ENCODE measurements at places on chromosomes 7 and 10. TPM values are rescaled to one million over a fixed set of nuclear protein-coding genes. Genes with fewer than 3 reads are reported as not detected.

The PTCD1 gene
- 5.1 TPM for total RNA-seq

The PSD gene
- not detected for total RNA-seq

The TCERG1L gene
- total RNA-seq: not detected

The TAX1BP1 gene
- 120 TPM for total RNA-seq

The MRC1 gene
- 73.4 TPM for total RNA-seq

The PCLO gene
- total RNA-seq: 0.95 TPM

The SOSTDC1 gene
- not detected for total RNA-seq

The SLC39A12 gene
- 0.14 TPM for total RNA-seq

The ENO4 gene
- total RNA-seq: not detected

GRCh38 chr7:139523199-139523941 is at the start of gene CLEC2L:
CLEC2L (plus strand) TSS chr7:139523685; CDS start chr7:139523928, 243 bp downstream.
- DNase-seq: no peak

- DNase-seq: no peak
Observed at GRCh38 chr7:8739837-8740236, 306.4 kb downstream of the NXPH1 start.

DNA sequence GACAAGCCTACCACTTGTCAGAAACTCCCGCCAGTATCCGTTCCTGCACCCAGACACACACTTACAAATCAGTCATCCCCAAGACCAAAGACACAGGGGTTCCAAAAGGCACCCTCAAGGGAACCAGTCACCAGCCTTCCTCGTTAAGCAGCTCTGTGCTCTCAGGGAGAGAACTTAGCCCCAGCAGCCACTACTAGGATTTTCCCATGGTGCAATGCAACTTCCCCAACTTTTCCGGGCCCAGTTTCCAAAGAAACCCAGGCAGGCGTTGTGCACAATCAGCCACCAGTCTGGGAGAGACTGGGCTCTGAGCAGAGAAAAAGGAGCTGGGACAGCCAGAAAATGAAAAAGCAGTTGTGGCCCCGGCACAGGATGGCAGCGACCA is 1.2 kb downstream of the DLG5 start:
- no peak for DNase-seq

DNA sequence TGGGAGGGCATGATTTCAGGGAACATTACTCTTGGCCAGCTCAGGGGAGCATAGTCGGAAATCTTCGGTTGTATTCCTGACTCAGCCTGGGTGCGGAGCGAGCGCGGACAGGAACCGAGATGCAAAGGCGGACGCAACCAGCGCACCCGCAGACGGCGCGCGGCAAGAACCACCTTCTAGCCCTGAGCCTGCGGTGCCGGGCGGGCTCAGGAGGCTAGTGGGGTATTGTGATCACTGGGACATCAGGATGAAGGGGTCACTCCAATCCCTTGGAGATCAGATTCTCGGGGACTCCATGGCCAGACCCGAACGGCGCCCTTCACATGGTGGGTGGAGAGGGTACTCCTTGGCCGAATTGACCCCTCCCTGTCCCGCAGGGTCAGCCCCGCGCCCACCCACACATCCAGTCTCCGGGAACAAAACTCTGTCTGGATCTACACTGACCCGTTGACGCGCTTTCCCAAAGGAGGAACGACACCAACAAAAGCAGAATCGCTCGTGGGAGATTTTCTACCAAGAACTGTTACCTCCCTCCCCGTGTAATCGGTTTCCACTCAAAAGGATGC is 730.5 kb downstream of the ZWINT start:
- DNase-seq: no peak

GRCh38 chr10:101812606-101813005 is 5.6 kb downstream of the OGA start:
- DNase-seq: no peak

GRCh38 chr7:8015100-8015745 is 46.6 kb downstream of the GLCCI1 start:
- no peak for DNase-seq

DNA sequence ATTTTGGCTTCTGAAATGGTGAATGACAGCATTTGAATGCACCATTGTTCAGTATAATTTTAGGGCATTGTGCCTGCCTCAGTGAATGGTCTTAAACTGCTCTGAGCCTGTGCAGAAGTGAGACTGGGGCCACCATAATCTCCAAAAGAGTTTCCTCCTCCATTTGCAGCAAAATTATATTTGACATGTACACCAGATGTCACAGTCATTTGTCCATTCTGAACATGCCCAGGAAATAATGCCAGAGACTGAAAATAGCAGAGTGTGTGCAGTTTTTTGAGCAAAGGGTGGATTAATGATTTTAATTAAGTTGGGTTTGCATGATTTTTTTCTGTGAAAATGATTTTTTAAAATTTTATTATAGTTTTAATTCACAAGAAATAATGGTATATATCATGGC is 26.4 kb upstream of the SLC35B4 start:
- no peak for DNase-seq

- no peak for DNase-seq
Observed at GRCh38 chr10:25753776-25754175, 180.3 kb upstream of the MYO3A start.

- no peak for DNase-seq
Observed at GRCh38 chr7:148116829-148117403, 473.6 kb upstream of the C7orf33 start.

- no peak for DNase-seq
Observed at GRCh38 chr7:153943861-153944260, 108.3 kb upstream of the DPP6 start.

GRCh38 chr7:2566890-2567678 is 8.3 kb downstream of the IQCE start:
- no peak for DNase-seq

GRCh38 chr10:86363184-86363832 is 3.3 kb downstream of the GRID1 start:
- DNase-seq: no peak

- DNase-seq: no peak
Observed at GRCh38 chr10:14592026-14592425, 182.7 kb downstream of the FAM107B start.

- no peak for DNase-seq
Observed at GRCh38 chr10:57218382-57218781, 857.3 kb upstream of the ZWINT start.

- DNase-seq: no peak
Observed at GRCh38 chr10:129107525-129107924, 359.5 kb upstream of the MGMT start.

- DNase-seq: no peak
Observed at GRCh38 chr10:74419958-74420375, 268.9 kb downstream of the ADK start.

DNA sequence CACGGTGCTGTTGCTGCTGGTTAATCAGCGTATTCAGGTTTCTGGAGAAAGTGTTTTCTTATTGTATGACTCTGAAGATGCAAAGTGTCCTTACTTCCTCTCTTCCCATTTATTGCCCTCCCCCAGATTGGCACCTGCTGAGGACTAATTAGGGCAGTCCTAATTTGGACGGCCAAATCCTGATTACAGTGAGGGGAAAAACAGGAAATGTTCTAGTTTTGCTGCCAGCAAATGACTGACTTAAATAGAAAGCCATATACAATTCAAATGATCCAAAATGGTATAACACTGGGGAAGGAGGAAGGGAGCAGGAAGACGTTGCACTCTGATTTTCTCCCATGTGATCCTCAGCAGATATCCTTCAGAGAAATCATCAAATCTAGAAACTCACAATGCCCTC is 222.4 kb upstream of the LRGUK start:
- DNase-seq: no peak

DNA sequence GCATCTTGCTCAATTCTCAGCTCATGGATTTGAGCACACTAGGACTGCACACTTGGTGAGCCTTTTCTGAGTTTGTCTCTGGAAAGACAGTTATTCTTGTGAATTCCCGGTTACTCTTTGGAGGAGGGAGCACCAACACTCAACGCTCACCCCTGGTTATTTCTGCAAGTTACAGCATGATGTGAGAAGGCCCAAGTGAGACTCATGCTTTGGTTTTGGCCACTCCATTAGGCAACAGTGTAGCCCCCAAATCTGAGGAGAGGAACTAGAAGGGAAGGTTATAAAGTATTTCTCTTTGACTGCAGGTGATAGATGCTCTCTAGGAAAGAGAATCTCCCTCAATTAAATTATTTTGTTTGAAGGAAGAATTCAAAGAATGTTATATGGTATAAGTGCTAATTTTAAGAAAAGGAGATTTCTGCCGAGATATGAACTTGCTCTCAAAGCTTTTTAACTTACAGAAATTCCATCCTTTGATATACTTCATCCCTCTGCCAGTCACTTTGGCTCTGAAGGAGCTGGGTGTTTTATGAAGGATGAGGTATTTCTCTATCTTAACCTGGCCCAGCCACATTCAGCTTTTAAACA is 183.4 kb downstream of the WNT2 start:
- DNase-seq: no peak

DNA sequence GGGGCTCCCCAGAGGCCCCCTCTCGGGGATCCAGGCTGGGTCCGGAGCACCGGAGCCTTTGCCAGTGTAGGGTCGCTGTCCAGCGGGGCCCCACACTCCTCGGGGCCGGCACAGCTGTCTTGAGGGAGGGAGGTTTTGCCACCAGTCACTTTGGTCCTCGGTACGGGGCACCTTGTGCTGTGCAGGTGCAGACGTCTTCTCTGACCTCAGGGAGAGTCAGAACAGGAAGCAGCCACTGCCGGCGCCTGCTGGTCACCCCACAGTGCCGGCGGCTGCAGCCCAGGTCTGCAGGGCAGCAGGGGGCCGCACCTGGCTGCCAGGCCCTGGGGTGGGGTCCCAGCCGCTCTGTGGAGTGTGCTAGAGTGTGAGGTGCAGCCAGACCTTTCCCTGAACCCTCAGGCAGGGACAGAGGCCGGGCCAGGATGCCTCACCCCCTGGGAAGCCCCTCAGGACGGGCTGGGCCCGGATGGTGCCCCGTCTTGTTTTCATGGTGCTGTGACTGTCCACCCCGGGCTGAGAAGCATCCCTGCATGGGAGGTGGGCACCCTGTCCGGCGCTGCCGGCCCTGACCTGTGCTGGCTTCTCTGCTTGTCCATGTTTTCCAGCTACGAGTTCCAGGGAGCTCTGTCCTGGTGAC is 8.2 kb downstream of the MAFK start:
- no peak for DNase-seq

DNA sequence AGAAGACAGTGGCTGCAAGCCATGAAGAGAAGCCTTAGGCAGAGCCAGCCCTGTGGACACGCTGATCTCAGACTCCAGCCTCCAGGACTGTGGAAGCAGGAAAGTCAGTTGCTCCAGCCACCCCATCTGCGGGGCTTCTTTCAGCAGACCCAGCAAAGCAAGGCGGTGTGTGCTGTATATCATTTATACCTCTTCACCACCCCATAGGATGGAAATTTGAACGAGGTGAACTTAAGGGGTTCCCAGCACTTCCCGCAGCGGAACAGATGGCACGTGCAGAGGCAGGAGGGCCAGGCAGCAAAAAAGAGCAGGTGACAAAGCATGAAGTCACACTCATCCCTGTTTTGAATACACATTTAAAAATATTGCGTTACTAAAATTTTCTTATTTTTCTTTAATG is 159.4 kb downstream of the ADARB2 start:
- no peak for DNase-seq

DNA sequence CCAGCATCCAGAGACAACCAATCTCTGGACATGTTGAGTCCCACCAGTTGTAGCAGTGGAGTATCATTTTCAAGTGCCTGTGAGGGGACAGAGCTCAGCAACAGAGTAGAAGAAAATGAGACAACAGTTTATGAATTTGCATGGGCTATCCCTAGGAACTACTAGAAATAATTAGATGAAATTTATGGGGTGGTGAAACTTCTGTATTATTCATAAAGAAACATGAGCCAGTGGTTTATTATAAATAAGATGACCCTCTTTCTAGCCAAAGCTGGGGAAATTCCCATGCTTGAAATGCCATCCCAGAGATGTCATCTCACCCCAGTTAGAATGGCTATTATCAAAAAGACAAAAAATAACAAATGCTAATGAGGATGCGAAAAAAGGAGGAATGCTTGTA is 55.1 kb upstream of the ITGB8 start:
- no peak for DNase-seq

DNA sequence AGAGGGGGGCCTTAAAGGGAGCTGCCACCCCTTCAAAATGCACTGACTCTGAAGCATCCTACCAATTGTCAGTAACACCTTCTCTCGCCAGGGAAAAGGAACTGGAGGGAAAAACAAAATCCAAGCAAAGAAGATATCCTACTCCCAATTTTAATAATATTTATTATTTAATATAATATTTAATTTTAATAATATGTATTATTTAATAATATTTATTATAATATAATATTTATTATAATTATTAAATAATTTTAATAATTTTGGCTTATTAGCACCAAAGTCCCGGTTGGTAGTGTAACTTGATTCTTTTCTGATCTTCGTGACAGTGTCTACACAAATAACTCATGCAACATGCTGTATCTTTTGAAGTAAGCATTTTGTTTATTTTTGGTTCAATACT is 58.6 kb upstream of the AGBL3 start:
- DNase-seq: no peak

DNA sequence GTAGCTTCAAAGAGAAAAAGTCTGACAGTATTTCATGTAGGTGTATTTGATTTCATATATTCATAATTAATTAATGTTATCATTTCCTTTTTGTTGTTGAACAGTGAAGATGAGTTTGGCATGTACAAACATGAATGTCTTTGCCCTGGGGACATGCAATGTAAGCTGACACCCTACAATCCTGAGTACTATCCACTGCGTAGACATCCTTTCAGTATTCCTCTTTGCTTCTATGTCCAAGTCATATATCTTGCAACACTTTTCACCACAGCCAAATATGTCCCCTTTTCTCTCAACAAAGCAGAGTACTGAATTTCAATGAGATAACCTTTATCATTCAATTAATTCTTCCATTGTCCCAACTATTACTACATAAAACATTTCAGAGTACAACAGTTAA is 93.6 kb downstream of the GPR37 start:
- no peak for DNase-seq

DNA sequence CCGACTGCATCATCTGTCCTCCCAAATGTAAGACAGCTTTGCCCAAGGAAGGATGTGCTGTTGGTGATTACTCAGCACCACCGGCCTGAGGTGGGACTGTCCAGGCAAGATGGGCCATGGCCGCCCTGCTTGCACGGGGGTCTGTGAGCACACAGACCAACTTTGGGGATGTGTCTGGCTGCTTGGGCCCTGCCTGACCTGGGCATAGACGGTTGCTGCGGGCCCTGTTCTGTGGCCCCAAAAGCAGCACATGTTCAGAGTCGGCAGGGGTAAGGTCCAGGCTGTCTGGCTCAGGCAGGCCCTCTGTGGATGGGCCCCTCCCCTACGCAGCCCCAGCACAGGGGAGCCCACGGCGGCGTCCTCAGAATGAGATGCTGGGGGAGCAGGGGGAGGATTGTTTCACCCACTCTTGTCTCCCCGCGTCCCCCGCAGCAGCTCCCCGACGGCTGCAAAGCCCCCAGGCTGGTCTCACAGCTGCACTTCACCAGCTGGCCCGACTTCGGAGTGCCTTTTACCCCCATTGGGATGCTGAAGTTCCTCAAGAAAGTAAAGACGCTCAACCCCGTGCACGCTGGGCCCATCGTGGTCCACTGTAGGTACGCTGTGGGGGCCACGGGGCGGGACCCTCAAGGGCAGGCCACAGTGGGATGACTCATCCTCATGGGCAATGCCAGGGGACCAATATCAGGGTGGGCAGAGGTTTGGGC is 58.4 kb downstream of the MKI67 start:
- DNase-seq: no peak

- no peak for DNase-seq
Observed at GRCh38 chr7:44400033-44400511, 74.7 kb upstream of the CAMK2B start.

- no peak for DNase-seq
Observed at GRCh38 chr10:79245539-79246208, 101.6 kb upstream of the PPIF start.

- DNase-seq: no peak
Observed at GRCh38 chr10:60006062-60006461, 99.7 kb upstream of the CCDC6 start.

Measured in thoracic aorta (tissue), 2 donors.